ENCODE measurements at places on chromosomes 6 and 20.

DNA sequence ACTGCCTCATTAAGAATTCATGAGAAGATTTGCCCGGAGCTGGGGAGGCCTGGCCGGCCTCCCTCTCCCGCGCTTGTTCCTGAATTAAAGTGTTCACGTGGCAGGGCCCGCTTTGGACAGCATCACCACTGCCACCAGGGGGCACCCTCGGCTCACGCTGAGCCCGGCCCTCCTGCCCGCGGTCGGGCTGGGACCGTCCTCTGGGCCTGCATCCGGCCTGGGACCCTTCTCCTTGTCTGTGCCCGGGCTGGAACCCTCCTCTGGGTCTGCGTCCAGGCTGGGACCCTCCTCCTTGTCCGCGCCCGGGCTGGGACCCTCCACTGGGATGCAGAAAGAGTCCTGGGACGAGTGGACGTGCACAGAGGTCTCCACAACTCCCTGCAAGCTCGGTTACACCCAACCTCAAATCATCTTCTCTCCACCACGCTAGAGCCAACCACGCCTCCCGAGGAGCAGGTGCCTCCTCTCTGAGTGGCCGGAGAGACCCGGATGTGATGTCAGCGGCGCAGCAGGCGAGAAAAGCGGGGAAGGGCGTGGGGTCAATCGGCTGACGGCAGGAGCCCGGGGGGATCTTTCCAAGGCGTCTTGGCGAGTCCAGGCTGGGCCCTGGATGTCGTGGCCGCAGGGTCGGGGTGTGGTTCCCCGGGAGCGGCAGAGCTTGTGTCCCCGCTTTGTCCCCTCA is 50.9 kb upstream of the DACT2 start:
- no peak overlapping the region for H3K27ac ChIP-seq
- H3K4me3 ChIP-seq = no peak overlapping the region
- no peaks in the 10 kb centered on the region for H3K27me3 ChIP-seq
- H3K4me1 ChIP-seq = peaks cover 5% of the 10 kb centered on the region

DNA sequence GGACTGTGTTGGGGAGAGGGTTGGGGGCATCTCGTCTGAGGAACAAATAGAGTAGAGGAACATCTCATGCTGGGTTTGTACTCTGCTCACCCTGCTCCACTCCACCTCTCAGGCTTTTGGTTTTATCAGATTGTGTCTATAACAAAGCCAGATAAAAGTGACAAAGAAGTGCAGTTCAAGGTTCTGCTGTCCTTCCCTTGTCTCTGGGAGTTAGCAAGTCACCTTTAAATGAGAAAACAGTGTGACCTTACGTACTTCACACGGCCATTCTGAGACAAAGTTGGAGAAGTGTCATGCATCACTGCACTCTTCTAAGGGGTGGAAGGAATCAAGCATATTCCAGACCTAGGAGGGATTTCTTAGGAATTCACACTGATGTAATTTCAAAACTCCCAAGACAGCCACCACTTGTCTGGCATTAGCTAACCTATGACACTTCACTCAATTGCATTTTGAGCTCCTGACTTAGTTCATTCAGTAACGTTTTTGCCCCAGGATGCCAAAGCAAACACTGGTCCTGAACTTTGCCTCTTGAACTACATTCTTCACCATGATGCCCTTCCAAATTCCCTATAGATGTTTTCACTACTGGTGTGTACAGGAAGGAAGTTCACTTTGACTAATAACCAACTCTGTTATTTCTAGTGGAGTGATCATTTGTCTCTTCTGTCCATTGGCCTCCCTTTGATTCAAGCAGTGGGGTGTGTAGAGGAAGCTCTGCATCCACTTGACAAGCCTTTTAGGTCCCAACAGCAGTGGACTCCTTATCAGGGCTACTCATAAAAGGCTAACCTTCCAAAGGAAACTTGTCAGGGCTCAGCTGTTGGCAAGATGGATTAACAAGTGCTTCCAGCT is 647.6 kb upstream of the FLRT3 start:
- no peaks in the 10 kb centered on the region for H3K36me3 ChIP-seq
- H3K4me3 ChIP-seq = no peak overlapping the region
- no peaks in the 10 kb centered on the region for H3K4me1 ChIP-seq
- H3K27ac ChIP-seq = no peak overlapping the region
- DNase-seq = no peak

- no peaks in the 10 kb centered on the region for H3K36me3 ChIP-seq
- H3K4me3 ChIP-seq = no peak overlapping the region
- DNase-seq = no peak
- H3K27me3 ChIP-seq = no peaks in the 10 kb centered on the region
- H3K4me1 ChIP-seq = peaks cover 14% of the 10 kb centered on the region
These were observed 40.0 kb upstream of the CLDN20 start for GRCh38 chr6:155223646-155224451.

- H3K4me1 ChIP-seq = no peaks in the 10 kb centered on the region
- no peaks in the 10 kb centered on the region for H3K27me3 ChIP-seq
- H3K36me3 ChIP-seq = no peaks in the 10 kb centered on the region
- no peak overlapping the region for H3K27ac ChIP-seq
- no peak for DNase-seq
These were observed 126.4 kb upstream of the AHI1 start for GRCh38 chr6:135623979-135624378.

GRCh38 chr20:48823960-48824498 is 3.8 kb downstream of the PREX1 start:
- DNase-seq = peak; percentile 49
- peak overlapping the region; percentile 96 for H3K4me3 ChIP-seq
- no peaks in the 10 kb centered on the region for H3K27me3 ChIP-seq
- peaks cover 78% of the 10 kb centered on the region for H3K4me1 ChIP-seq
- peaks cover 7% of the 10 kb centered on the region for H3K36me3 ChIP-seq
- peak overlapping the region; percentile 75 for H3K27ac ChIP-seq

- H3K27ac ChIP-seq = no peak overlapping the region
- H3K4me1 ChIP-seq = peaks cover 8% of the 10 kb centered on the region
- H3K36me3 ChIP-seq = no peaks in the 10 kb centered on the region
- no peak for DNase-seq
- no peaks in the 10 kb centered on the region for H3K27me3 ChIP-seq
These were observed 18.3 kb upstream of the TRAM2 start for GRCh38 chr6:52595000-52595795.

GRCh38 chr6:71656121-71656520 is 230.2 kb upstream of the RIMS1 start:
- H3K4me1 ChIP-seq = no peaks in the 10 kb centered on the region
- H3K36me3 ChIP-seq = no peaks in the 10 kb centered on the region
- H3K4me3 ChIP-seq = no peak overlapping the region
- H3K27ac ChIP-seq = no peak overlapping the region

DNA sequence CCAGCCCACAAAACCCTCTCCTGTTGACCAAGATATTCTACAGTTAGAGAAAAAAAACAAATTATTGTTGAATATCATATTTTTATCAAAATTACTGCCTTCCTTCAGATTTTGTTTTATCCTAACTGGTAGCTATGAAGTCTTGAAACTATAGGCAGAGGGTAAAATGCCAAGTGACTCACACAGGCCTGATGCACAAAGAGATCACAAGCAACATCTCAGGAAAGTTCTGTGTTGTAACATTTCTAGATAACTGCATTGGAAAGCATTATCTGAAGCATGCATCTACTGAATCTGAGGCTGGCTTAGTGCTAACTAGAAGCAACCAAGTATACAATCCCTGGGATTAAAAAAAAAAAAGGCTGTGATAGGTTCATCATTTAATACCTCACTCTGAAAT is 134.2 kb downstream of the PKHD1 start:
- no peak overlapping the region for H3K4me3 ChIP-seq
- H3K27me3 ChIP-seq = no peaks in the 10 kb centered on the region
- DNase-seq = no peak
- H3K27ac ChIP-seq = no peak overlapping the region
- no peaks in the 10 kb centered on the region for H3K4me1 ChIP-seq

- DNase-seq = no peak
- no peak overlapping the region for H3K27ac ChIP-seq
- no peaks in the 10 kb centered on the region for H3K4me1 ChIP-seq
These were observed 81.8 kb downstream of the STK35 start for GRCh38 chr20:2183381-2183780.

- no peak overlapping the region for H3K27ac ChIP-seq
- H3K36me3 ChIP-seq = no peaks in the 10 kb centered on the region
- no peak overlapping the region for H3K4me3 ChIP-seq
- H3K27me3 ChIP-seq = peaks cover 5% of the 10 kb centered on the region
- peak; percentile 23 for DNase-seq
These were observed 1.7 kb downstream of the MUCL3 start for GRCh38 chr6:30942338-30943060.

DNA sequence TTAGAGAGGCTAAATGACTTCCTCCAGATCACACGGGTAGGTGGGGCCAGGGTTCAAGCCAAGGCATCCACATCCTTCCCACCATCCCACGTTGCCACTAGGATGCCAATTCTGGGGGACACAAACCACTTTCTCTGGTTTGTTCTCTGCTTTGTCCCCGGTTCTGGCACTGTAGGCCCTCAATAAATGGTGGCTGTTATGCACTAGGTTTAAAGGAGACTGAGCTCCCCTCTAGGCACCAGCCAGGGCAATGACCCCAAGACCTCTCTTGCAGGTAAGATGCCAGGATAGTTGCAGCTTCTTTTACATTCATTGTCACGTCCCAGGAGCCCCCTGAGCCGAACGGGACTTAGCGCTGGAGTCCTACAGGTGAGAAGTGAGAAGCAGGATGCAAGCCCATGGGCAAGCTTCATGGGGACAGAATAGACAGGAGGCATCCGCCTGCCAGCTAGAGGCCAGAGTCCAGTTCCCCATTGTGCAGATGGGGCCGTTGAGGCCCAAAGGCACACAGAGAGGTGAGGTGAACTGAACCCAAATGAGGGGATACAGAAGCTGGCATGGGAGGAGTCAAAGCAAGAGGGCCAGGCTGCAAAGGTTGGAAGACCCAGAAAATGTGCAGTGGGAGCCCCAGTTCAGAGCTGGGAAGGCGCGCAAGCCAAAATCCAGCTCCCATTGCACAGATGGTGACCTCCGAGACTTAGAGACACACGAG is 677 bp downstream of the PXMP4 start:
- H3K36me3 ChIP-seq = peaks cover 3% of the 10 kb centered on the region
- peak overlapping the region; percentile 64 for H3K27ac ChIP-seq
- H3K4me1 ChIP-seq = peaks cover 22% of the 10 kb centered on the region
- DNase-seq = no peak
- no peaks in the 10 kb centered on the region for H3K27me3 ChIP-seq

- no peak overlapping the region for H3K4me3 ChIP-seq
- H3K27ac ChIP-seq = no peak overlapping the region
- H3K27me3 ChIP-seq = no peaks in the 10 kb centered on the region
- H3K36me3 ChIP-seq = no peaks in the 10 kb centered on the region
- DNase-seq = no peak
- H3K4me1 ChIP-seq = no peaks in the 10 kb centered on the region
These were observed 135.6 kb downstream of the BTBD9 start for GRCh38 chr6:38503960-38504682.

GRCh38 chr6:111854683-111855082 is 18.6 kb downstream of the FYN start:
- peaks cover 43% of the 10 kb centered on the region for H3K4me1 ChIP-seq
- no peaks in the 10 kb centered on the region for H3K27me3 ChIP-seq
- H3K4me3 ChIP-seq = no peak overlapping the region

DNA sequence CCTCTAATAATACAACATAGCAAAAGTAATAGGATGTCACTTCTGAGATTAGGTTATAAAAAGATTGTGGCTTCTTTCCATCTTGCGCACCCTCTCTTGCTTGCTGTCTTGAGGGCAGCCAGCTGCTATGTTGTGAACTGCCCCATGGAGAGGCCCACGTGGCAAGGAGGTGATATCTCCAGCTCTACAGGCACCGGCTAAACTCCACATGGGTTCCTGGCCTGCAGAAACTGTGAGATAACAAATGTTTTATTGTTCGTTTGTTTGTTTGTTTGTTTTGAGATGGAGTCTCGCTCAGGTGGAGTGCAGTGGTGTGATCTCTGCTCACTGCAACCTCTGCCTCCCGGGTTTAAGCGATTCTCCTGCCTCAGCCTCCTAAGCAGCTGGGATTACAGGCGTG is 38.0 kb downstream of the CD40 start:
- H3K4me1 ChIP-seq = no peaks in the 10 kb centered on the region
- no peaks in the 10 kb centered on the region for H3K36me3 ChIP-seq
- no peak overlapping the region for H3K4me3 ChIP-seq
- H3K27me3 ChIP-seq = no peaks in the 10 kb centered on the region
- DNase-seq = no peak

DNA sequence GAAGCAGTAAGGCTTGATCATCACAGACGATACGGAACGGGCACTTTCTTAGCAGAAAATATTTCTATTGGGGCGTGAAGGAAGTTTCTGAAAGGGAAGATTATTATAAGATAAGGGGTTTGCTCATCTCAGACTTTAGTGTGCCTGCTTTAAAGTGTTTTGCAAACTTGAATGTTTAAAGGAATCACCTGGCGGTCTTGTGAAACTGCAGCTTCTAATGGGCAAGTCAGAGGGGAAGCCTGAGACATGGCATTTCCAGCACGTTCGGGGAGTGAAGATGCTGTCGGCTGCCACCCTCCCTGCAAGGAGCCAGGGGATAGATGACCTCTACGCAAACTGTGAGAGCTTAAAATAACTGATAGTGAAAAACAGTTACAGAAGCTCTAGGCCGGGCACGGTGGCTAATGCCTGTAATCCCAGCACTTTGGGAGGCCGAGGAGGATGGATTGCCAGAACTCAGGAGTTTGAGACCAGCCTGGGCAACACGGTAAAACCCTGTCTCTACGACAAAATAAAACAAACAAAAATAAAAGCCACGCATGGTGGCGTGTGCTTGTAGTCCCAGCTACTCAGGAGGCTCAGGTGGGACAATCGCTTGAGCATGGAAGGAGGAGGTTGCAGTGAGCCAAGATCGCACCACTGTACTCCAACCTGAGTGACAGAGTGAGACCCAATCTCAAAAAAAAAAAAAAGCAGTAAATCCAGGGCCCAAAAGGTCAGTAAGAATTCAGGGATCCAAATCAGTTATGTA is 2.3 kb upstream of the KIF16B start:
- no peak overlapping the region for H3K27ac ChIP-seq
- no peaks in the 10 kb centered on the region for H3K36me3 ChIP-seq
- peak; percentile 25 for DNase-seq
- H3K4me3 ChIP-seq = peak overlapping the region; percentile 56
- H3K27me3 ChIP-seq = no peaks in the 10 kb centered on the region

DNA sequence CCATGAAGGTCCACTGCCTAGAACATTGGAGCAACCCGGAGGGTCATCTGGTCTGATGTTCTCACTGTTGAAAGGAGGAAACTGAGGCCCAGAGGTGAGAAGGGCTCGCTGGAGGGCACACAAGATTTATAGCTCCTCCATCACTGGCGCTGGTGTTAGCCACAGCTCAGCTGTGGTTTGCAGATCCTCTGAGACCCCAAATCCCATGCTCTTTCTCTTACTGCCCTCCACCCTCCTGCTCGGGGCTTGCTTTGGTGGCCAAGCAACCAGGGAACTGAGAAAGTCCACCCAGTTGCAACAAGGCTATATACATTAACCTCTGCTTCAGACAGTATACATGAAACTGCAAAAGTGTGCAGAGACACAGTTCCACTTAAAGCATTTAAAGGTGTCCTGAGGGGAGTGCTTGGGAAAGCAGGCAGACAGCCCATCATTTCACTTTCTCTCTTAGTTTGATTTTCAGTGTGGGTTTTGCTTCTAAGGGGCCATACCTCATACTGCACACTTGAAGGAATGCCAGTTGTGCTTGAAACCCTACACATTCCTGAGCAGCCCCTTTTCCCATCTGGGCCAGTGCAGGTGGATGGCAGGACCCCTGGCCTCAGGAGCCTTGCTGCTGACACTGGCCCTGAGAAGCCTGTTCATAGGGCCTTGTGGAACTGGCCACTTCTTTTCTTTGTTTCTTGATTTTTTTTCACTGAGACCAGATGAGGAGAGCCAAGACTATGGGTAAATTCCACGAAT is 347.6 kb downstream of the CDC5L start:
- no peaks in the 10 kb centered on the region for H3K4me1 ChIP-seq
- no peaks in the 10 kb centered on the region for H3K27me3 ChIP-seq
- no peak overlapping the region for H3K27ac ChIP-seq
- no peak overlapping the region for H3K4me3 ChIP-seq

All from natural killer cell (primary cell).